SK-N-DZ (cell line): ENCODE measurements at places on chromosomes 6 and 20.

DNA sequence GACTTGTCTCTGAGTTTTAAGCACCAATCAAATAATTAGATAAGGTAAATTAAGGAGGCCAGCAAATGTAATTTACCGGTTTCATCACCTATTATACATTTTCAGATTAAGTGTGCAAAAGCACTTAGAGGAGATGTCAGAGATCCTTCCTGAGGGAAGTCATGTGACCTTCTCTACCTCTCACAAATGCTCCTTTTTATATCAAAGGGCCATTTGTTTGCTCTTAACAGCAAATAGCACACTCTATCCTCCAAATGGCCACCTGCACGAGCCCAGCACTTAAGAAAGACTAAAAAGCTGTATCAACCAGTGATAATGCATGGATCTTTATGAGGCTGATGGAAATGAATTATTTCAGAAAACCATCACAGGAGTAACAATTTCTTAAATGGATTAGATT lies 149.4 kb downstream of the ELOVL4 start:
- DNase-seq = no peak

DNA sequence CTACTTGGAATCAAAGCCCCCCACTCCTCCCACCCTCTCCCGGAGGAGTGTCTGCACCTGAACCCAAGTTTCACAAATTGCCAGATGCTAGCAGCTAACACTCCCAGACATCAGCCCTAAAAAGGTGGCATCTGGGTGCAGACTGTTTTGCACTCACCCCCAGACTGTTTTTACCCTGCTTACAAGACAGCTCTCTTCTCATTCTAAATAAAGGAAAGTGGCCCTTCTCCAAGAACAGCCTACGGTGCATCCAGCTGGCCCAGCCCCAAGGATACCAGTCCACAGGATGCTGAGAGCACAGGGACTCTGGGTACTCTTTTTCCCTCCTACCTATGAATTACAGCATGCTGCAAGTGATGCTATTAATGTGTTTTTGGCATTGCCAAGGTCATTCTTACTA lies 842.0 kb upstream of the FLRT3 start:
- no peak for DNase-seq

DNA sequence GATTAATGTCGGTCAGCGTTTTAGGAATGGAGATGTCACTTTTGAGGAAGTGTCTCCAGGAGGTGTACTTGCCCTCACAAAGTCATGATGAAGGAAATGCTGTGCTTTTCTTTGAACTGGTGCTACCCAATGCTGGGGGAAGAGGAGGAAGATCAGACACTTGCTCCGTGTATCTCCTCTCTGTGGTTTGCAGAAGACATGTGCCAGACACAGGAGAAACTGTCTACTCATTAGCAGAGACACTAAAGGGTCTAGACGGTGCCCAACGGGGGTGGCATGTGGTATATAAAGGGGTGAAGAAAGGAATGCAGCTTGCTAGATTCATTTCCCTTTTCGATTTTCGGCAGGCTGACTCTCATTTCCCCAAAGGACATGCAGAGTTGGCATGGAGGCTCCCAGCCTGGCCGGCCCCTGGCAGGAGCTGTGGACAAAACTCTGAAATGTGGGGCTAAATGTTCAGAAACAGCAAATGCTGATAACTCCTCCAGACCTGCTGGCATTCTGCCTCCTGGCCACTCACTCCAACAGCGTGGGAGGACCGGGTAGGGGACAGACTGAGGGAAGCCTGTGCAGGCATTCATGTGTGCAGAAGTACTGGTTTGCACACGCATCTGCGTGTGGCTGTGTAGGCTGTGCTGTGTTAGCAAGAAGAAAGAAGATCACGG lies 59.6 kb upstream of the QKI start:
- no peak for DNase-seq

DNA sequence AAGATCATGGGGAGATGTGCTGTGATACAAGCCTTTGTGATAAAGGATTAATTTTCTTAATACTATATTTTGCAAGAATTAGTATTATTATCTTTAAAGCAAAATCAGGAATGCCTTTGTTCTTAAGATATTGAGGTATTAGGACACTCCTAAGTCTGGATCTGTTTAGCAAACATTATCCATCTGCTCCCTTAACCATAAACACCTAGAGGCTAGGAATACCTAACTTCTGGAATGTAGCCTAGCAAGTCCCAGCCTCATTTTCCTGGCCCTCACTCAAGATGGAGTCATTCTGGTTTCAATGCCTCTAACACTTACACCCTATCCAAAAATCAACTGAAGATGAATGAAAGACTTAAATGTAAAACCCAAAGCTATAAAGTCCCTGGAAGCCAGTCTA lies 106.3 kb upstream of the GJE1 start:
- no peak for DNase-seq

DNA sequence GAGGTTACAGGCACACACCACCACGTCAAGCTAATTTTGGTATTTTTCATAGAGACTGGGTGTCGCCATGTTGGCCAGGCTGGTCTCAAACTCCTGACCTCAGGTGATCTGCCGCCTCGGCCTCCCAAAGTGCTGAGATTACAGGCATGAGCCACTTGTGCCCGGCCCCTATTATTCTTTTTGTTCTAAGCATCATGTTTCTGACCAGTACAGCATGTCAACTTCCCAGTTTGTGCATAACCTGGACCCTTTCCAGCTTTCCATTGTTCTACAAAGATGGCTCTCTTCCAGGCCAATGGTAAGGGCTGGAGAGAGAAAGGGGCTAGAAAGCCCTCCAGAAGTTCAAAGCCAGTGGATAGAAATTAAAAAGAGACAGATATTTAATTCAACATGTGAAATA lies 91.3 kb upstream of the TNFAIP3 start:
- DNase-seq = no peak

DNA sequence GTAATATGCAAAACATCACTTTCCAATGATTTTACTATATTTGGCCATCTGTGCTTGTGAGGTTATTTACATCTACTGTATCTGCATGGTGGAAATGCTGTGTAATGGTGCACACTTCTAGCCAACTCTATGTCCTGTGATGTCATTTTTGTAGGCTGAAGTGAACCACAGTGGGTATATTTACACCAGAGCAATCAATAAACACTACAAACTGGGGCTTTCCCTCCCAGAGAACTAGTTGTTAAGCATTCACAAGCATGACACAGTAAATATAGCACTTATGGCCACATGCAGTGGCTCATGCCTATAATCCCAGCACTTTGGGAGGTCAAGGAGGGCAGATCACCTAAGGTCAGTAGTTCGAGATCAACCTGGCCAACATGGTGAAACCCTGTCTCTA lies 4.9 kb downstream of the SLC22A2 start:
- no peak for DNase-seq

DNA sequence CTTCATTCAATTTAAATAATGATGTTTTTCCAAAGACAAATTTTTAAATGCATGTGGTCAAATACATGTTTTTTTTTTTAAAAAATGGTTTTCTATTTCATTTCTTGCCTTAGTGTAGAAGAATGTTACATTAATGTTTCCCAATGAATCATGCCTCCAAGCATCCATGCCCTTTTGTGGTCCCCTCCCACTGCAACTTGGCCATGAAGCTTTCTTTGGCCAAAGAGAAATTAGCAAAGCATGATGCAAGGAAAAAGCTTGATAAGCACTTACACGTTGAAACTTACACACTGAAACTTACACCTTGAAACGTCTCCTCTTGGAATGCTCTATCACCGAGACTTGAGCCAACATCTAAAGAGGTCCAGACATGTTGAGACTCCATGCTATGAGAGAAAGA lies 93.0 kb upstream of the ELOVL5 start:
- DNase-seq = no peak

DNA sequence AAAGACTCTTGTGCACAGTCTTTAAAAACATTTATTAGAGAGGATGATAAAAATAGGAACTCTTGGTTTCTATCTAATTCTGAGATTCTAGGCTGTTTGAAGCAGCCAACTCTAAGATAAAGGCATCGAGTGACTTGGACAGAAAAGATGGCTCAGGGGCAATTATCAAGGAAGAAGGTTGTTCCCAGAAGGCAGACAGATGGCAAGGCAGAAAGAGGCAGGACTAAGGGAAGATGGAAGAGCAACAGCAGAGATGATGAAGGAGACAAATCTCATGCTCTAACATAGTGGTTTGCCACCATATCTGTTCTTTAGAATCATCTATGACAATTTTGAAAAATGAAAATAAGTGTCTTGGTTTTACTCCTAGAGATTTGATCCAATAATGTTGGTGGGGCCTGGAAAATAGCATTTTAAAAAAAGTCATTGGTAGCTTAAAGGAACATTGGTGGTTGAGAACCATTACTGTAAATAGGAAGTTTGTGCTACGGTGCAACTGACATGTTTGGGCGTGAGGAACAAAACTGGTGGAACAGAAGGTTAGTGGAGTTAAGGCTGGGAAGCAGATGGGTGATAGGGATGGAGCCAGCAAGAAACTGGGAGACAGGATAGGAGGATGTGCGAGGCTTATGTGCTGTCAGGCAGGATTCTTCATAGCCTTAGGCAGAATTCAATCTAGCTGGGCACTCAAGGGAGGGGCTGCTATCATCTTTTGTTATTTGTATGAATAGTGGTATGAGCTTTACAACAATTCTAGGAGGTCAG lies 751.1 kb downstream of the DHX35 start:
- no peak for DNase-seq

GRCh38 chr6:91812596-91813274 lies 1225.9 kb upstream of the MAP3K7 start:
- no peak for DNase-seq
